ENCODE measurements at places on chromosomes 3 and 15.

DNA sequence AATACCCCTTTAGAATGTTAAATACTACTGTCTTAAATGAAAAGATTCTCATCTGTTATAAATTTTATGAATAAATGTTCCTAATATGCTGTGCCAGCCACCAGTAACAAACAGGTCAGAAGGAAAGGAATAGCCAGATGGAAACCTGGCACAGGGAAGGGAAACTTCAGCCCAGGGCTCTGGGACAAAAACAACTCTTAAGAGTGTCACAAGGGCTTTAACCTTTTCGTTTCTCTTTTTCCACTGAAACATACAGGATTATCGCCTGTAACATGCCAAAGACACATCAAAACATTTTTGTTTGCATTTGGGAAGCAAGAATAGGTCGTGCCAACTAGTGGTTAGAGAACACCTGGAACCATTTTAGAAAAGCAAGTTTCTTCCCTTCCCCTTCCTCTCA lies 109.0 kb upstream of the NEDD4 start:
- no peak for DNase-seq

DNA sequence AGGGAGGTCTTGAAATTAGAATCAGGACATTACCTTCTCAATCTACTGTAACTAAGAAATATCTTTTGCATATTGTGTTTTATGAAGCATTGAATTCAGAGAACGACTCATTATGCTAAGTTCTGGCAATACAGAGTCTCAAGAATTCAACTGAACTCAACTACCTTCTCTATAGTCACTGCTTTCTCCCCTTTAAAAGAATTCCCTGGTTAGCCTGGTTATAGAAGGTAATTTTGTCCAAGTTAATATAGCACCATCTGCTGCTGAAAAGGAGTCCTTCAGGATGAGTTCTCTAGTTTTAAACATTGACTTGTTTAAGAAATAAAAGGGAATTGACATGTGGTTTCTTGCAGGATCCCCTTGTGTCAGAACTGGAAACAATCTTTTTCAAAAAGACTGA lies 60.2 kb downstream of the IL16 start:
- DNase-seq: no peak

- DNase-seq: no peak
Measured at GRCh38 chr15:25877681-25878080, 14.6 kb upstream of the ATP10A start.

DNA sequence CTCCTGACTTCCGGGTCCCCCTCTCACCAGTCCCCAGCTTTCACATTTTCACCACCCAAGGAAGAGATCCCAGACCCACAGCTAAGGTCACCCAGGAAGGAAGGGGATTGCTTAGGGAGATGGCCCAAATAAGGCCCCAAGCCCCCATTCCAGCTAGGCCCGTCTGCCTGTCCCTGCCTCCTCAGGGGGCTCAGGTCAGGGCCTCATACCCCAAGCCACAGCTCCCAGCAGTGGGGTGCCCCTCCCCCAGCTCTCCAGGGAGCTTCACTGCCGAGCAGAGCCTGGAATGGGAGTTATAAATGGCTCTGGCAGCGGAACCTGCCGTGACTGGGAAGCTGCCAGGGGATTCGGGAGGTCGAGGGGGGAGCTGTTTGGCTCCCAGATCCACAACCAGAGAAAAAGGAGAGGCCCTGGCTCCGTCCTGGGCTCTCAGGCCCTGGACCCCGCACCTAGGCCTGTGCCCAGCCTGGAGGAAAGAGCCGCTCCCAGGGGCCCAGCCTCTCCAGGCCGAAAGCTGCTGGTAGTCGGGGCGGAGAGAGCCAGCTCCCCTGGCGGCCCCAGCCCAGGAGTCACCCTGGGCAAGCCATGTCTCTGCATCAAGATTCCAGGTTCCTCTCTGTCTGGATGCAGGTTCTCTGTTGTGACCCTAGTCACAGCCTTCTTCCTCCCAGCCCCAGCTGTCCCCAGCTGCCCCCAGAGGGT lies 550 bp downstream of the CCDC9B start:
- DNase-seq: no peak

GRCh38 chr3:129979905-129980304 lies 5.4 kb downstream of the TRH start:
- no peak for DNase-seq

DNA sequence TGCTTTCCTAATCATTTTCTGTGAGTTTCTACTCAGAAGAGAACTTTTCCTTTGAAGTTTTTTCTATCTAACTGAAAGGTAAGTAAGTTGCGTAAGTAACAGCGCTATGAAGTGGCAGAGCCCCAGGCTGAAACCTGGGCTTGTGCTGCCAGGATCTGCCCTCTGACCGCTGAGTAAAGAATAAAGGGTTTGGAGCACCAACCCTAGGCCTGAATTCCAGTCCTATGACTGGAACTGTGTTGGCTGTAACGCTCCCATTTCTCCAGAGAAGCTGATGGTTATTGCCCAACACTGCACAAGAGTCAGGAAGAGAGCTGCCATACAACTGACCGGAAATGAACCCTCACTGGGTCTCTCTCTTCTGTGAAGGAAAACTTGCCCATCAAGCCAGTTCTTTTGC lies 87.0 kb downstream of the FOXB1 start:
- no peak for DNase-seq

GRCh38 chr3:172033396-172033795 lies 6.0 kb upstream of the FNDC3B start:
- DNase-seq: no peak

GRCh38 chr15:88274553-88275460 lies 18.3 kb upstream of the NTRK3 start:
- no peak for DNase-seq

GRCh38 chr3:113035387-113035982 lies 44.7 kb downstream of the GTPBP8 start:
- DNase-seq: no peak

- DNase-seq: no peak
Measured at GRCh38 chr3:61612211-61613194, 51.1 kb downstream of the PTPRG start.

- DNase-seq: no peak
Measured at GRCh38 chr3:43735618-43736017, 44.9 kb downstream of the ABHD5 start.

DNA sequence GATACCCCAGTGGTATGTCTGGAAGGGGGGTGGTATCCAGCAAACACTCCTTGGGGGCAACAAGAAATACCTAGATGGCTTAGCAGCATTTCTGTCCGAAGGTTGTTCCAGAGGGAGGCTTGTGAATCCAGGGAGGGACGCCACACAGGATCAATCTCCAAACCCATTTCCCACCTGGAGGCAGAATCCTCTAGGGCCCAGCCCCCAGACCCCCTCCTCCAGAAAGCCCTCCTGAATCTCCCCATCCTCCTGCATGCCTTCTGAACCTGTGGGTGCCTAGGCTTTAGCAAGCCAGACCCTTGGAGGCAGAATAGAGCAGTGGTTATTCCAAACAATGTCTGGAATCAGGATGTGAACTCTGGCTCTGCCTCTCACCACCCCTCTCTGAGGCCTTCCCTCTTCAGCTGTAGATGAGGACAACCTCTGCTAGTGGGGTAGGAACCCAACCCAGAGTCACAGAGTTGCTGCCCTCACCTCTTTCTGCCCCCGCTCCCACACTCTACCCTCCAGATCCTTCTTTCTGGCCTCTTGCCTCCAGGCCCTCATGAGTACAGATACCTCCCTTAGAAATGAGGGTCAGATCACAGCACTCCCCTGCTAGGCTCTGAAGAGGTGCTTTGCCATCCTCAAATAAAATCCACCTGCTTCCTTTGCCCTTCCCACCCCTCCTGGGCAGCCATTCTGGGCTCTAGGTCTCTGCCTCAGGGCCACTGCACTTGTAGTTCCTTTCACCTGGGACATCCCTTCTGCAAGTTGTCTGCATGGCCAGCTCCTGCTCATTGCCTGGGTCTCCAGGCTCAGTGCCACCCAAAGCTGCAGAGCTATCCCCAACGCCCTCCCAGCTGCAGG lies 8.1 kb downstream of the CISH start:
- DNase-seq: no peak

GRCh38 chr3:150147776-150148175 lies 177.1 kb upstream of the PFN2 start:
- DNase-seq: no peak

GRCh38 chr3:36700537-36701248 lies 63.7 kb downstream of the DCLK3 start:
- DNase-seq: no peak

- no peak for DNase-seq
Measured at GRCh38 chr15:65401611-65402240, 21.0 kb downstream of the IGDCC4 start.

DNA sequence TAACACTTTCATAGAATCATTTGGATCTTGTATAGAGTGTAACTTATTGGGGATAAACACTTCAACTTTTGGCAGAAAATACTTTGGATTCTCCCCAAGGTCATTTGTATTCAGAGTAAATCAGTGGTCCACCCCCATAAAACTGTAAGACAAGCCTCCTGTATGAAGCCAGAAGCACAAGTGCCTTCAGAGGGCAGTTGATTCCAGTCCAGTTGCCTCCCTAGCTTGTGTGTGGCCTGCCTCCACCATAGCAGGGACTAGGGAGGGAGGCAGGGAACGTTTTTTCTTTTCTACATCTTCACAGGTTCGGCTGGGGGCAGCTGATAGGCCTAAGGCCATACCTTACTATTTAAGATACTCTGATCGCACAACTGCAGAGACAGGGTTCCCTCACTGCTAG lies 11.6 kb downstream of the GORASP1 start:
- no peak for DNase-seq

- no peak for DNase-seq
Measured at GRCh38 chr3:27729325-27729724, 7.2 kb upstream of the EOMES start.

DNA sequence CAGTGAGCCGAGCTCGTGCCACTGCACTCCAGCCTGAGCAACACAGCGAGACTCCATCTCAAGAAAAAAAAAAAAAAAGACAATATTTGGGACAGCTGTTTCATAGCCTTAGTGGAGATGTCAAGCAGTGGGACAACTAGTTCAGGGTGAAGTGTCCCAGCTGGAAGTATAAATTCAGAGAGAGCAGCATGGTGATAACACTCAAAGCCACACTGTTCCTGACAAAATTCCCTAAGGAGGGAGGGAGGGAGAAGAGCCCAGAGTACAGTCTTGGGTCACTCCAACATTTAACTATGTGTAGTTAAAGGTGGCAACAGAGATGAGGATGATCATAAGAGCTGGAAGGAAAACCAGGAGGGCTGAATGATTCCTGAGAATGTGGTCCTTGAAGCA lies 21.1 kb upstream of the IP6K2 start:
- no peak for DNase-seq

- DNase-seq: no peak
Measured at GRCh38 chr3:144381607-144382006, 410.0 kb downstream of the DIPK2A start.

GRCh38 chr3:189833996-189834395 lies 202.8 kb downstream of the TP63 start:
- no peak for DNase-seq

- DNase-seq: no peak
Measured at GRCh38 chr3:64270142-64270865, 45.0 kb upstream of the PRICKLE2 start.

GRCh38 chr15:48582452-48583247 lies 62.9 kb downstream of the FBN1 start:
- no peak for DNase-seq

DNA sequence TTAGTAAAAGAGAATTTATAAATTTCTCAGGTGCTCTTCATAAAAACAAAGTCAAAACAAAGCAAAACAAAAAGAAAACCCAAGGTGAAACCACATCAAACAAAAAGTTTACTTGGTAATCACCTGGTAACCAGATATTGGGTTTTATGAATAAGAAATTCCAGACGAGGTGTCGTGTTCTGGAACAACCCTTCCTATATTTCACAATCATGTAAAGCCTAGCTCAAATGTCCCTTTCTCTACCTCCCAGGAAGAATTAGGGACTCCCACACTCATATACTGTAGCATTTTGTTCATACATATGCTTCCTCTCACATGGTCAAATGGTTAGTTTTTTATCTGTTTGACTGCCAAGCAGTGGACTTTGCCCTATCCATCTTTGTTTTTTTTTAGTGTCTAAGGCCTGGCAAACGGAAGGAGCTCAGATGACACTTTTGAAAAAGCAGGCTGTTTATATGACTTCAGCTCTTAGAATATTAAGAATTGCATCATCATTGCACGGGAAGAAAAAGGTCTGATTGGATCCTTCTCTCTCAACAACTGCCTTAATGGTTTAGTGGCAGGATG lies 326.7 kb upstream of the TBL1XR1 start:
- no peak for DNase-seq

- DNase-seq: no peak
Measured at GRCh38 chr15:42826251-42826890, 89.4 kb upstream of the CDAN1 start.

GRCh38 chr3:53255423-53255774 lies 423 bp downstream of the TKT start:
- DNase-seq: no peak

DNA sequence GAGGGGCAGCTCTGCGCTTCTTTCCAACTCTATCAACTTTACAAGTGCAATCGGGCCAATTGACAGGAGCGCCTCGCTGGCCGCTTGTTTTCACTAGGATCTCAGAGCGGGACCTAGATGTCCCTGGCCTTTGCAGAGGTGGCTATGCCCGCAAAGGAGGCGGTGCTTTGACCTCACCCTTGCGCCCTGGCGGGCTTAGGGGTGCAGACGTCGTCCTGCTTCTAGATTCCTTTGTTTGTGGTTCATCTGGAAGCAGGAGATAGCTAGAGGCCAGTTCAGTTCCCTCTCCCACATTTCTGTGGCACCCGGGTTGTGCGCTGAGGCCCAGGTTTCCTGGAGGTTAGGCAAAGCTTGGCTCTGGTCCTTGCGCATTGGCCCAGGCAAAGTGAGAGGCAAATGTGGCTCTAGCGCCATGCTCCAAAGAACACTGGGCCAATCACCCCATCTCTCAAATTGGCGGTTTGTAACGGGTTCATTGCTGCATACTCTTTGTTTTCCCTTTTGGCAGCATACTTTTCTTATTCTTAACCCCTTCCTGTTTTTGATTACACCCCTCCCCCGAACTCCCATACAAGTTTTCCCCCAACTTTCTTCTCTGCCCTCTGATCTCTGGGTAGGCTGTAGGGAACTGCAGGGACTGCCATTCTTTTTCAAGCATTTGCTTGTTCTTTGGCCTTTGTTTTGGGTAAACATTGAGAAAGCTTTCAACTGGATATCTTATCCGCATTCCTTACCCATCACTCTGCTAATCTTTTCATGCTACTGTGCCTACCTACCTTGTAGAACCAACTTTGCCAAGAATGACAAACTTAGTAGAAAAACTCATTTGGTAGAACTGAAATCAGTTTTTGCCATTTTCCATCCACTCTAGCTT lies 1.4 kb downstream of the PPM1L start:
- no peak for DNase-seq

DNA sequence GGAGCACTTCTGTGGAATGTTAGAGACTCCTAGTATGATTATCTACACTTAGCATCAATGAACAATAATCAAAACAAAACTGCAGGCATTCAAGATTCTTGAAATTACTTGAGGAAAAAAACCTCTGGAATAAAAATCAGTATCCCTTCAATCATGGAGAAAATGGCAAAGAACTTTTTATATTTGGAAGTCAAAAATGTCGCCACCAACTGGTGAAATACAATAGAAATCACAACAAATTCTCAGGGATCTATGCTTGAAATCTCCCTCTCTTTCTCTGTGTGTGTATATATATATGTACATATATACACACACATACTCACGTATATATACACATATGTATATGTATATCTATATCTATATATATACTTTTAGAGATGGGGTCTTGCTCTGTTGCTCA lies 378.9 kb upstream of the ALCAM start:
- no peak for DNase-seq
